A549 treated with Mapracorat at 1 μM for 4 hours (cell line): ENCODE measurements at places on chromosomes 7 and 10. TPM values are rescaled to one million over a fixed set of nuclear protein-coding genes. Genes with fewer than 3 reads are reported as not detected.

CYP2C19 gene
- 0.12 TPM in 1 of 5 replicates, not detected in the others for total RNA-seq

AKR1C2 gene
- 3,424 to 4,014 TPM (median 3,704 TPM) in 5 replicates for total RNA-seq

PON1 gene
- total RNA-seq, result 0.75 to 1.6 TPM (median 1.0 TPM) in 5 replicates

BTBD16 gene
- total RNA-seq, result 0.28 to 0.88 TPM (median 0.57 TPM) in 5 replicates

MNX1 gene
- total RNA-seq, result 3.0 to 5.8 TPM (median 5.5 TPM) in 5 replicates

NXPH1 gene
- not detected in 5 replicates for total RNA-seq

ZDHHC6 gene
- 27.2 to 31.9 TPM (median 29.6 TPM) in 5 replicates for total RNA-seq

GRM8 gene
- not detected in 5 replicates for total RNA-seq

HOXA7 gene
- 4.1 to 5.5 TPM (median 5.0 TPM) in 5 replicates for total RNA-seq

SH3PXD2A gene
- 0.80 to 1.6 TPM (median 1.3 TPM) in 5 replicates for total RNA-seq

RSPH10B2 gene
- 0.17 TPM in 1 of 5 replicates, not detected in the others for total RNA-seq

CHCHD1 gene
- 62.1 to 69.8 TPM (median 68.1 TPM) in 5 replicates for total RNA-seq

FKBP6 gene
- total RNA-seq, result not detected in 5 replicates

CALHM1 gene
- total RNA-seq, result 0.04 TPM in 1 of 5 replicates, not detected in the others

EVX1 gene
- total RNA-seq, result 0.07 to 0.21 TPM (median 0.14 TPM) in 5 replicates

SKIDA1 gene
- 0.85 to 1.3 TPM (median 1.0 TPM) in 5 replicates for total RNA-seq

SYNPO2L gene
- not detected in 5 replicates for total RNA-seq

STEAP4 gene
- 0.07 TPM in 1 of 5 replicates, not detected in the others for total RNA-seq

ARMC3 gene
- 0.35 to 0.74 TPM (median 0.58 TPM) in 5 replicates for total RNA-seq

POMZP3 gene
- 22.1 to 25.7 TPM (median 24.2 TPM) in 5 replicates for total RNA-seq

HDAC9 gene
- total RNA-seq, result 0.16 to 0.25 TPM (median 0.24 TPM) in 5 replicates

GHRHR gene
- not detected in 5 replicates for total RNA-seq

TFEC gene
- total RNA-seq, result 0.22 TPM in 1 of 5 replicates, not detected in the others

MPP7 gene
- total RNA-seq, result 0.06 to 0.29 TPM (median 0.23 TPM) in 5 replicates

TMEM236 gene
- 0.02 to 0.08 TPM (median 0.03 TPM) in 5 replicates for total RNA-seq

LSM8 gene
- 38.8 to 55.0 TPM (median 40.9 TPM) in 5 replicates for total RNA-seq

INA gene
- 18.3 to 27.6 TPM (median 21.0 TPM) in 5 replicates for total RNA-seq

APBB1IP gene
- 5.4 to 6.9 TPM (median 6.2 TPM) in 5 replicates for total RNA-seq

ADAMTS14 gene
- 0.05 to 0.16 TPM (median 0.09 TPM) in 5 replicates for total RNA-seq
